T-cell (primary cell): ENCODE measurements at places on chromosomes 6 and 20. TPM values are rescaled to one million over a fixed set of nuclear protein-coding genes. Genes with fewer than 3 reads are reported as not detected.

The TLDC2 gene
- not detected for total RNA-seq

The GSTA3 gene
- not detected for total RNA-seq

The CCDC167 gene
- 24.0 TPM for total RNA-seq

The DEFB124 gene
- total RNA-seq = not detected

The PNPLA1 gene
- total RNA-seq = 0.22 TPM

The IL20RA gene
- not detected for total RNA-seq

The HNF4A gene
- total RNA-seq = not detected

The SLC17A3 gene
- total RNA-seq = not detected

GRCh38 chr20:13458860-13459451 lies 179.8 kb downstream of the TASP1 start:
- no peak for DNase-seq

DNA sequence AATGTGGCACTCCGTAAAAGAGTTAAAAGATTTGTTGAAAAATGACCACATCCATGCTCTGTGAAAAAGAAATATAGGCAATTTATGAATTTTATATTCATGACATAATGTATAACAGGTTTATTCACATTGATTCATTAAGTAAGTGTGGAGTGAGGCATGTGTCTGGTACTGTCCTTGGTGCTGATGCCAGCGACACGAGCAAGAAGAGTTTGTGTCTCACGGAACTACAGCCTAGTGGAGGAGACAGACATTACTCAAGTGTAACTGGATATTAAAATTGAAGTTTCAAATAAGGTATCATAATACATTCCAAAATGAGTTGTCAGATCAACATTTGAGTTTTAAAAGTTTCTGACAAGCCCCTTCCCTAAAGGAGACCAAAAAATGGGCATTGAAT lies 158.2 kb upstream of the PRND start:
- DNase-seq = no peak

- no peak for DNase-seq
These were observed 117.4 kb downstream of the ZFAND3 start for GRCh38 chr6:37936906-37937305.

- no peak for DNase-seq
These were observed 152.5 kb upstream of the MAP3K7 start for GRCh38 chr6:90739339-90739738.

DNA sequence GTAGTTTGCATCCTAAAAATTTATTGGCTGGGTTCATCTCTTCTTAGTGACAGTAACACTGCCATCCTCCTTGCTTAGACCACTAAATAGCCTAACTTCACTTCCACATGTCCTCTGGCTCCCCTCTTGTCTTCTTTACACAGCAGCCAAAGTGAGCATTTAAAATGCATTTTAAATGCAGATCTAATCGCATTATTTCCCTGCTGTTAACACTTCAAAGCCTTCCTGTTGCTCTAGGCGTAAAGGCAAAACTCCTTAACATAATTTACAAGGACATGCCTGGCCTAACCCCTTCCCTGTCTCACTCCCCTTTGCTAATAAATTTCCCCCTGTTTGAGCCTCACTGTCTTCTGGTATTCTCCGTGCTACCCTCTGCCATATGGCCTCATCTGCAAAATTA lies 26.5 kb downstream of the NKAIN2 start:
- no peak for DNase-seq

The SGK2 gene
- total RNA-seq = 2.0 TPM

The SLC32A1 gene
- not detected for total RNA-seq

DNA sequence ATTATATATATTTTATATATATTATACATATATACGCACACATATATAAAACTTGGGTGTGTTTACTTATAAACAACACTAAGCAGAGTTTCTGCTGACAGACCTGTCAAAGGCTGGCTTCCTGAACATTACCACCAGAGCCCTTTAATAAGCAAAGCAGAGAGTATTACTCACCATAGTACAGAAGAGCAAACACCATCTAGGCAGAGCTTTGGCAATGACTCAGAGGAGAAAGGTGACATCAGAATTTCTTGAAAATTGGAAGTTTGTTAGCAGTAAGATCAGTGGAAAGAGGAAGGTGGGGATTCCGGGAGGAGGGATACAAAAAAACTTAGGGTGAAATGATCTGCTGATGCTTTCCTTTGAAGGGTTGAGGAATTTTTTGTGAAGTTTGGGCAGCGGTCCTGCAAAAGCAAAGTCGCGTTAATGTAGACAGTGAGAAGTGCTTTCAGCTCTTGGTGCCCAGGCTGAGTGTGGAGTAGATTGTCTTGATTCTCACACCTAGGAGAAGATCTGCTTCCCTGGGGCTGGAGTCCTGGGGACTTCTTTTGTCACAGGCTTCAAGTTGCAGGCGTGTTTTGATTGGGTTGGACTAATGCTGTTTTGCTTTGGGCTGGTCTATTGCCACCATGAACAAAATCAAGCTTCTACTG lies 109.6 kb upstream of the BACH2 start:
- no peak for DNase-seq
